A549 (cell line): ENCODE measurements at places on chromosomes 16 and 17. TPM values are rescaled to one million over a fixed set of nuclear protein-coding genes. Genes with fewer than 3 reads are reported as not detected.

The ACSM2A gene
- polyA plus RNA-seq = not detected in 3 replicates

The GRN gene
- 146 to 198 TPM (median 197 TPM) in 3 replicates for polyA plus RNA-seq

The AXIN1 gene
- polyA plus RNA-seq = 18.1 to 19.3 TPM (median 18.6 TPM) in 3 replicates

The RANBP10 gene
- polyA plus RNA-seq = 6.9 to 7.5 TPM (median 7.5 TPM) in 3 replicates

The CEP131 gene
- 10.3 to 11.5 TPM (median 10.5 TPM) in 3 replicates for polyA plus RNA-seq

The LITAFD gene
- polyA plus RNA-seq = not detected in 3 replicates

The C17orf75 gene
- polyA plus RNA-seq = 36.3 to 43.8 TPM (median 38.2 TPM) in 3 replicates

The ANKRD40CL gene
- polyA plus RNA-seq = 0.13 TPM in 1 of 3 replicates, not detected in the others

The TBC1D3C gene
- polyA plus RNA-seq = not detected in 3 replicates

The LPCAT2 gene
- polyA plus RNA-seq = 6.0 to 8.0 TPM (median 7.4 TPM) in 3 replicates

The EXOC3L1 gene
- polyA plus RNA-seq = not detected in 3 replicates

The KRT16 gene
- polyA plus RNA-seq = 0.44 TPM in 1 of 3 replicates, not detected in the others

The VASN gene
- polyA plus RNA-seq = 4.0 to 4.7 TPM (median 4.2 TPM) in 3 replicates

The SPNS2 gene
- 0.13 to 0.46 TPM (median 0.38 TPM) in 3 replicates for polyA plus RNA-seq
